ENCODE measurements at places on chromosomes 6 and 20.

DNA sequence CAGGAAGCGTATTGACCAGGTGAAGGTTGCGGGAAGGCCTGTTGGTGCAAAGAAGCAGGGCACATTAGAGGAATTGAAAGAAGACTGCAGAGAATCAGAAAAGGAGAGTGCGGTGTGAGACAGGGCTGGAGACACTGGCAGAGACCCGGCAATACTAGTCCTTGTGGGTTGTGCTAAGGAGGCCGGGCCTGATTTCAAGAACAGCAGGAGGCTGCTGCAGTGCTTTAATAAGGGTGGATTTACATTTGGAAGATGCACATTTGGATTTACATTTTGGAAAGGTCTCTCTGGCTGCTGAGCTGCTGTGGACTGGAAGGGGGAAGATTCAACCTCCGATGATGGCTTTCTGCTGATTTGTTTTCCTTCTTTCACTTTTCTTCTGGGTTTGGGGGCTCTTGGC is 167.8 kb downstream of the SLC24A3 start:
- no peak for DNase-seq

GRCh38 chr6:31900917-31901414 is 920 bp downstream of the ZBTB12 start:
- no peak for DNase-seq

DNA sequence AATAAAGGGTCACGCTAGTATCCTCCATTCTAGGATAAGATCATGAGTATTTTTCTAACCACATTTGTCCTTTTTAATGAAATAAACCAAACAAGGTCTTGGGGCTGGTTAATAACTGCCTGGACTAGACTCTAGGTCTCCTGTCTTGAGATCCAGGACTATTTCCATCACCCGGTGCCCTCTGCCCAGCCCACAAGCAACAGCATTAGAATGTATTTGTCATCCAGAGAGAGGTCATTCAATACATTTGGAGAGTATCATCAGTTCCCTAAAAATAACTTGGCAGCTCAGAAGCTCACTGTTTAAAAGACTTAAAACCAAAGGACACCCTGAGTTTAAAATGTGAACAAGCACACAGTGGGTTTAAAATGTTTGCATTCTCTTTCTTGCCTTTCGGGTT is 4.4 kb upstream of the RBM24 start:
- no peak for DNase-seq

GRCh38 chr20:49889001-49889934 is 26.1 kb downstream of the SPATA2 start:
- DNase-seq = no peak

- no peak for DNase-seq
These were observed 181.9 kb downstream of the NFATC2 start for GRCh38 chr20:51360451-51361201.

- DNase-seq = no peak
These were observed 547.7 kb downstream of the EPM2A start for GRCh38 chr6:145187491-145188206.

GRCh38 chr6:159493231-159493897 is 199.7 kb downstream of the SOD2 start:
- DNase-seq = no peak

- no peak for DNase-seq
These were observed 8.8 kb downstream of the WFDC3 start for GRCh38 chr20:45782890-45783289.

DNA sequence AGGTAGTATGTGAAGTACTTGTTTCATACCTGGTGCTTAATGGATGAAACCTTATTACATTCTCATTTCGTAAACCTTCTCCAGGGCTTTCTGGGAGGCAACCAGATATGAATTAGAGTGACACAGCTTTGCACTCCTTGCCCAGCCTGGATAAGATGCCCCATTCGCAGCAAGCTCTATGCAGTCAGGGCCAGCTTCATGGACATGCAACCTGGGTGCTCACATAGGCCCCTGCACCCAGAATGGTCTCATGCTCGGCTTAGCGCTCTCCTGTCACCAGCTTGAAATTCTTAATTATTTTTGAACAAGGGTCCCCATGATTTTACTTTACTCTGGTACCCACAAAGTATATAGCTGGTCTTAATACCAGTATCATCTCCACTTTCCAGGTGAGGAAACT is 11.3 kb upstream of the PTGIS start:
- DNase-seq = no peak

GRCh38 chr6:31299511-31299910 is 27.6 kb upstream of the HLA-C start:
- DNase-seq = no peak

DNA sequence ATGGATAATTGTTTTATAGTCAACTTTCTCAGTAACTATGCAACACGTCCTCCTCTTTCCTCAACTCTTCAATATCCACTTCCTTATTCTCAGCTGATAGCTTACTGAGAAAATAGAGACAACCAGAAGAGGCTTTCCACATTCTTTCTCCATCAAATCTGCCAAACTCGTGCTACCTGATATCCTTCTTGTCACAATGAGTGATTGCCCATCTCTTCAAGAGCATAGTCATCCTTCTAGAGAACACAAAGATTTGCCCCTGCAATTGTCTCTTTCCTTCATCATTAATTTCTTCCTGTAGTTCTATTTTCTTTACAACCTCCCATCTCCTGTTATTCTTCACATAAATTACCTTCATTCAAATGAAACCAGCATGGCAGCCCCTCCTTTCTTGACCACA is 75.9 kb upstream of the RGS17 start:
- DNase-seq = no peak

DNA sequence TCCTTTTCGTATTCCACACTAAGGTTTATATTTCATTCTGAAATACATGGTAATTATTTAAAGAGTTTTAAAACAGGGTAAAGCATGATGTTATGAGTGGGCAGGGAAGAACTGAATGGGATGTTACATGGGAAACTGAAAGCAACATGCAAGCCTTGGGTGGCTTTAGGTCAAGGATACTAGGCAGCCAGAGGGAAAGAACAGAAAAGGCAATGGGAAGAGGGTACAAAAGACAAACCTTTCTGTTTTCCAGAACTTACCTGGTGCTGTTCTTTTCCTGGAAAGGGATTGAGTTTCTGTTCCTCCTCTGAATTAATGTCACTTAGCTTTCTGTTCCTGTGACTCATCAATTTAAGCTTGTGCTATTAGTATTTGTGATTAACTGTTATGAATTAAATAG is 71.2 kb upstream of the SMIM8 start:
- no peak for DNase-seq

GRCh38 chr20:21693322-21693721 is 12.1 kb upstream of the PAX1 start:
- no peak for DNase-seq

DNA sequence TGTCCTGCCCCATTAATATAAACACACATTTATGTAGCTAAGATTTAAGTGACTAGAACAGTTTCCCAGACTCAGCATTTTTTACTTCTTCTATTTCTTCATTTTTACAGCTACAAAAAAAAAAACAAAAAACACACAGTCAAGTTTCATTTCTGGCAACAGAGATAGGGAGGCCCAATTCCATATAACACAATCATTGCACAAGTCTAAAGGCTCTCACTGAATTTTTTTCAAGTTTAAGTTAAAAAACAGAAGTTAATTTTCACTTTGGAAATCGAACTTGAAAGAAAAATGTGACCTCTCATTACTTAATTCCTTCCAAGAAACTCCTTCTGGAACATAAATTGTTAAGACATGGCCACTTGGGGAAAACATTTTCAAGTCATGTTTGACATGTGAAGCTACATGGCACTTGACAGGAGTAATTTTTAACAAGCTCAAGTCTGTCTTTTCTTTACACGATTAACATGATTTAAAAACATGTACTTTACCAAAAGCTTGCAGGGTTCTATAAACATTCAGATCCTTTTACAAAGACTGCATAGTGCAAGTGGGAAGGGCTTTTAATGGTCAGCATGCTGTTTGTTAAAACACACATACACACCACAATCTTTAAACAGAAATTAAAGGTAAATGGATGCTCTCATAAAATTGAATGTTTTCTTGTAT is 100.1 kb upstream of the CCDC28A start:
- DNase-seq = no peak

GRCh38 chr6:150004783-150005717 is 20.3 kb downstream of the RAET1L start:
- DNase-seq = peak; percentile 79

DNA sequence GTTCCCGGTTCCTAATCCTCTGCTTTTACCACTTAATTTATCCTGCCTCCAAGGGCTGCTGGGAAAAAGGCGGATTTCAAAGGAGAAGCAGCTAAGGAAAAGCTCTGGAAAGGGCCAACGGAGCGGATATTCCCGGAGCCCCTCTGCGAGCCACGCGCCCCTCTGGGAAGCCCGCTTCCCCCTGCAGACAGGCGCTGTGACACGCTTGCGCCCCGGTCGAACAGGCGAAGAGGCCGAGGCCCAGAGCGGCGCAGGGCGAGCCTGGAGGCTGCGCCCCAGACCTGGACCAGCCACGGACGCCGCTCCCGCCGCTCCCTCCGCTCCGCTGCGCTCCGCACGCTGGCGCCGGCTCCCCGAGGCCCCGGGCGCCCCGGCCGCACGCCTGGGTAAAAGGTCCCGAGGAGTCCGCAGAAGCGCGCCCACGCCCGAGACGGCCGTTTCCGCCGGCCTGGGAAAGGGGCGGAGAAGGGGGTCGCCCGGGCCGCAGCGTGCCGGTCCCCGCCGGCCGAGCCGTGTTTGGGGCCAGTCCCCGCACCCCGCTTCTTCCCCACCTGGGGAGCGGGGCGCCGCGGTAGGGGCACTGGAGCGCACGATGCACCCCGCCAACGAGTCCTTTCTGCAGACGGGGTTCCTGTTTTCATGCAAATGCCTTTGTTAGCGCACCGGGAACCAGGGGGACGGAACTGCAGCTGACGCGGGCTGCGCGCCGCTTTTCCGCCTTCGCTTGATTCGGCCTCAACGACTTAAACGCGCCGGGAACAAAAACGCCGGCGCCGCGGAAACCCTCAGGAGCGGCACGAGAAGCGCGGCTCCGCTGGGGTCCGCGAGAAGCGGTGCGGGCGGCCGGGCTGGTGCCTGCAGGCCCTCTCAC is 91.9 kb upstream of the SIRPA start:
- DNase-seq = no peak

DNA sequence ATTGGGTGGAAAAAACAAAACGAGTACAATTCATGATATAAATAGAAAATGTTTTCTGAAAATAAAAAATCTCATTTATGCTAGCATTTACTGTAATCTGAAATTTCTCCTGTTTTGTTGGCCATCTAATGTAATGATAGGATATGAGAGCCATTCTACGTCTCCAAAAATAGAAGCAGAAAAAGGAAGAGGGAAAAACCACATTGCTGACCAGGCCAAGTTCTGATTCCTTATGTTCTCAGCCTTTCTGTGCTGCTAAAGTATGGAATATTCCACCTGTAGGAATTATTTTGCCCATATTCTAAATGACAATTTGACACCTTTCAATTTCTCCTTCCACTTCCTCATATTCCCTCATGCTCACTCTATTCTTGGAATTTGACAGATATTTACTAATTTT is 110.2 kb downstream of the TBXT start:
- no peak for DNase-seq

DNA sequence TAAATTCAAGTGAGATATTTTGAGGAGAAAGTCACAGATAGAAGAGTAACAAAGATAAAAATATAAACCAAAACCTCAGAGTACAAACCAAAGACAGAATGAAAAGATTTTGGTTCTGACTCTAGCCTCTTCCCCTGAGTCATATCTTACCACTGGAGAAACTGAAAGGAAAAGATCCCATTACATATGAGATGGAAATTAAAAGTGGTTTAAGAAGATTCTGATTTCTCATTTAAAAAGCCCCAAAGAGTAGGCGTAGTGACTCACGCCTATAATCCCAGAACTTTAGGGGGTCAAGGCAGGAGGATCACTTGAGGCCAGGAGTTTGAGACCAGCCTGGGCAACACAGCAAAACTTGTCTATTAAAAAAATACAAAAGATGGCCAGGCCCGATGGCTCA is 30.6 kb downstream of the SPINT4 start:
- no peak for DNase-seq

- no peak for DNase-seq
These were observed 44.6 kb downstream of the ALDH5A1 start for GRCh38 chr6:24539416-24539815.

DNA sequence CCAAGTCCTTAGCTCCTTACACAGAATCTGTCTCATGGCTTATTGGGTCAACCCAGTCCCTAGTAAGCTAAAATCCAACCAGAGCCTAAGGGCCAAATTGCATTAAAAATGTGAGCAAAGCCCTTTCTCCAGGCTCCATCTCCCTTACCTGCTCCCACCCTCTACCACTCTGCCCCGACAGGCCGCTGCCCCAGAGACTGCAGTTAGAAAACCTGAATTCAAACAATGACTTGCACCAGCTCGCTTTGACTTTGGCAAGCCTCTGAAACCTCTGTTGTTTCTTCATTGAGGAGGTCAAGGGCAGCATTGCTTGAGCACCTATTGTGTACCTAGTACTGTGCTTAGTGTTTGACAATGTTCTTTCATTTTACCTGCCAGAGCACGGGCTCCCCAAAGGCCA is 188.1 kb upstream of the PMEPA1 start:
- no peak for DNase-seq

- DNase-seq = no peak
These were observed 115.4 kb downstream of the SCAF8 start for GRCh38 chr6:154848580-154848979.

- DNase-seq = no peak
These were observed 52.4 kb downstream of the NINL start for GRCh38 chr20:25532971-25533391.

DNA sequence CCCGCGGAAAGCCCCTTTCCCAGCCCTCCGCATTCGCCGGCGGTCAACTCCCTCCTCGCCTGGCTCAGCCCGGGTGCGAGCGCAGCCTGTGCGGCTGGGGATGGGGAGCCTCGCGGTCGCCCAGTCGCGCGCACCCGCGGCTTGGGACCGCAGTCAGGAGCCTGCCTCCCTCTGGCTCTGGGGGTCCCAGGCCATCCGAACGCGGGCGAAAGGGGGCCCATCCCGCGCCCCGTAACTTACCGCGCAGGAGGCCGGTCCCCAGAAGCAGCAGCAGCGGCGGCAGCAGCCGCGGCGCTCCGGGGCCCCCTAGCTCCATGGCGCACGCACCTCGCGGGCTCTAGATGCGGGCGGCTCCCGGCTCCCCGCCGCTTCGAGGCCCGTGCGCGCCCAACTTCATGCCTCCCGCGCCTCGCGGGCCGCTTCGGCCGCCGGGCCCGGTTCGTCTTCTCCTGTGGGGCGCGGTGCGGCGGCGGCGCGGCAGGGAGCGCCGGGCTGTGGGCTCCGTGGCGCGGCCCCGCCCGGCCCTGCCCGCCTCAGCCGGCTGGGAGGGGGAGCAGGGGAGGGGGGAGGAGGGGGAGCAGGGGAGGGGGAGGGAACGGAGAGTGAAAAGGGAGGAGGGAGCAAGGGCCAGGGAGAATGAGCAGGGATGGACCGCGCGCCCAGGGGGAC is at the start of gene CHRNA4:
Gene CHRNA4, minus strand, starts transcription at position 500 of the 669 bp plus-strand sequence. Its CDS starts 184 bp downstream, at position 316.
- DNase-seq = no peak

- DNase-seq = no peak
These were observed 625.7 kb downstream of the TFAP2A start for GRCh38 chr6:9789201-9789600.

GRCh38 chr6:50681213-50681824 is 32.0 kb upstream of the TFAP2D start:
- DNase-seq = no peak

DNA sequence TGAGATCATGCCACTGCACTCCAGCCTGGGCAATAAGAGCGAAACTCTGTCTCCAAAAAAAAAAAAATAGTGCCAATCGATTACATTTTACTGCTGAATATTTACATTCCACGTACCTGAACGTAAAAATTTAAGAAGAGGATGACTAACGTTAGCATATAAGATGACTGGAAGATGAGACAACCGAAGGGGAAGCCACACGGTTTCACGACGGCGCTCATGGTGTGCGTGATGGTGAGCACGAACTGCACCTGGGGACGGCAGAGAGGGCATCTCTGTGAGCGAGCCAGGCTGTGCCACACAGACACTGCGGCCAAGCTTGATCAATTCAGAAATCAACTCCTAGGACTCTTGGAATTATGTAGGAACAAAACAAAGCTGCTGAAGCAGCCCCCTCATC is 54.5 kb downstream of the ELOVL2 start:
- DNase-seq = no peak

Data from stimulated activated CD8-positive, alpha-beta memory T cell treated with anti-CD3 and anti-CD28 coated beads, Interleukin-7, amount 100 ng/mL, for 1 hour (primary cell).